ENCODE measurements at places on chromosomes 7 and 10. TPM values are rescaled to one million over a fixed set of nuclear protein-coding genes. Genes with fewer than 3 reads are reported as not detected.

The PDZD7 gene
- 0.88 TPM for total RNA-seq

DNA sequence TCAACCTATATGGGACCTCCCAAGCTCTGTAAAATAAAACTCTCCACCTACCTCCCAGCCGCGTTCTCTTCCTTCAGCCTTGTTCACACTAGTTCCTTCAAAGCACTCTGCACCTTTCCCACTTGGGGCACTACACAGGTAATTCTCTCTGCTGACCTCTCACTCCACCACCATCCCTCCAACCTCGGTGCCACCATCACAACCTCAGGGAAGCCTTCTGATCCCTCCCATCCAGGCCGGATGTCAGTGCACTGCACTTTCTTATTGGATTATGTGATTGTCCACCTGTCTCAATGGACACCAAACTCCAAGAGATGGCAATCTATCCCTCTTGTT is 7.0 kb downstream of the LARP4B start:
- no peak for DNase-seq

DNA sequence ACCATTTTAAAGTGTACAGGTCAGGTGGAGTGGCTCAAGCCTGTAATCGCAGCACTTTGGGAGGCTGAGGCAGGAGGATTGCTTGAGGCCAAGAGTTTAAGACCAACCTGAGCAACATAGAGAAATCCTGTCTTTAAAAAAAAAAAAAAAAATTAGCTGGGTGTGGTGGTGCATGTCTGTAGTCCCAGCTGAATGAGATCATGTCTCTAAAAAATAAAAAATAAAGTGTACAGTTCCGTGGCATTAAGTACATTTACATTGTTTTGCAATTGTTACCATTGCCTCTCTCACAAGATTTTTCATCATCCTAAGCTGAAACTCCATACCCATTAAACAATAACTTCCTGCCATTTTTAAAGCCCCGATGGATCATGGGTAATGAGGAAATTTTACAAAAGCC is 20.6 kb downstream of the PLCE1 start:
- no peak for DNase-seq

DNA sequence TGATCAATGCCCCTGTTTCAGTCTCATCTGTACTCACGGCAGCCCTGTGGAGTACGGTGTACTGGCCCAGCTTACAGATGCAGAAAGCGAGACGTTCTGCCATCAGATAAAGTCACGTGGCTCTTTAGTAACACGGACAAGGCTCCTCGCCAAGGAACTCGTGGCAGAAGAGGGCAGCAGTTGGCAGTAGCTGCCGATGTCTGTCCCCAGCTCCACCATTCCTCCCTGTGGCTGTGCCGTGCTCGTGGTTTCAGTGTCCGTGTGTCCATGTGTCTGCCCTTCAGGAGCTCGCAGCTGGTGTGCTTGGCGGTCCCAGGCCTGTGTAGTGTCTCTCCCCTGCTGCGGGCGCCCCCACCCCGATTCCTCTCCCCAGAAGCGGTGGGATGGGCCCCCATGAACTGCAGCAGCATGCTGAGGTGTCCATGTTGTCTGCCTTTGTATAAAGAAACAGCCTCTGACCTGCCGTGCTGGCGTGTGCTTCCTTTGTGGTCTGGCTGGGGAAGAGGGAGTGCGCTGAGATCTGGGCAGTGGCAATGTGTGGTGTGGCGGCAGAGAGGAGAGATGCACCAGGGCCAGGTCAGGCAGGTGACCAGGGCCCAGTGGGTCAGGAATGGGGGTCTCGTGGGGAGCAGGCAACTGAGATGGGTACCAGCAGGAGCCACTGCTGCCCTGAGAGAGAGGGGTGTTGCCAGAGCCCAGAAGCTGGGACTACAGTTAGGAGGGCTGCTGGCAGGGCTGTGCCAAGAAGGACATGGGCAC is 9.8 kb downstream of the RHBDD2 start:
- DNase-seq, result no peak

GRCh38 chr10:129126982-129127381 is 340.1 kb upstream of the MGMT start:
- no peak for DNase-seq
